ENCODE measurements at places on chromosomes 7 and 10. TPM values are rescaled to one million over a fixed set of nuclear protein-coding genes. Genes with fewer than 3 reads are reported as not detected.

VSTM4 gene
- polyA plus RNA-seq = 15.5 TPM

REEP3 gene
- polyA plus RNA-seq = 6.4 TPM

COBL gene
- polyA plus RNA-seq = 31.5 TPM

GRCh38 chr7:47087866-47088265 is 494.0 kb downstream of the TNS3 start:
- DNase-seq = no peak

GRCh38 chr10:93160829-93161228 is 87.1 kb downstream of the CYP26A1 start:
- no peak for DNase-seq

- no peak for DNase-seq
Measured at GRCh38 chr7:44518761-44519160, 22.4 kb downstream of the NPC1L1 start.

All from brain (organoid and tissue), 16 donors.